ENCODE measurements at places on chromosomes 2 and 18. TPM values are rescaled to one million over a fixed set of nuclear protein-coding genes. Genes with fewer than 3 reads are reported as not detected.

Gene CDCA7
- total RNA-seq: 4.1 TPM

Gene EPAS1
- 0.88 TPM for total RNA-seq

Gene SCYGR4
- total RNA-seq: 0.39 TPM

Gene MEIS1
- 24.7 TPM for total RNA-seq

Gene LCT
- total RNA-seq: 0.15 TPM

Gene MYL12B
- 180 TPM for total RNA-seq

Gene VWA3B
- total RNA-seq: 2.1 TPM

Gene RFX8
- total RNA-seq: not detected

Gene CDK15
- total RNA-seq: 0.05 TPM

Gene TANC1
- 2.9 TPM for total RNA-seq

Gene MAP3K19
- total RNA-seq: 0.58 TPM

Gene SH2D6
- total RNA-seq: 0.71 TPM

Gene KIF3C
- total RNA-seq: 13.1 TPM

Gene TMEM18
- total RNA-seq: 11.0 TPM

Gene RPRM
- total RNA-seq: 36.6 TPM

Gene SCYGR1
- not detected for total RNA-seq

Gene AQP4
- total RNA-seq: 63.3 TPM

Gene ALPP
- total RNA-seq: 0.51 TPM

Gene KCNK3
- total RNA-seq: 14.5 TPM

Gene TM4SF20
- 0.31 TPM for total RNA-seq
